ENCODE measurements at places on chromosomes 5 and 9.
A peak's percentile ranks its signal among the peaks of the same experiment; 100 is the strongest.

- DNase-seq, result no peak
Observed at GRCh38 chr5:7897014-7897600, 28.2 kb downstream of the MTRR start.

DNA sequence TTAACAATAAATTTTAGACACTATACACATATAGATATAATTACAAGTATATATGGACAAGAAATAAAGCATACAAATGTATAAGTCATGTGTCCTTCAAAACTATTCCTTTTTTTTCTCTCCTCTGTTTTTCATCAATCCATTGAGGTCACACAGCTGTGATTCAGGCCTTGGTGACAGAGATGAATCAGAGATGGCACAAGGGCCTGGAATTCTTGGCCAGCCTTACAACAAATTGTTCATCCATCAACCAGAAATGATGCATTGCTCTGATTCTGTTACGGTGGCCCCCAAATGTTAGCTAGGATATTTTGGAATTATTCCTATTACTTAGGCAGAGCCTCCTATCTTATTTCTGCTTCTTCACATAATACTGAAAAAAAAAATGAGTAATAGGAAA lies 108.7 kb upstream of the MPDZ start:
- no peak for DNase-seq

DNA sequence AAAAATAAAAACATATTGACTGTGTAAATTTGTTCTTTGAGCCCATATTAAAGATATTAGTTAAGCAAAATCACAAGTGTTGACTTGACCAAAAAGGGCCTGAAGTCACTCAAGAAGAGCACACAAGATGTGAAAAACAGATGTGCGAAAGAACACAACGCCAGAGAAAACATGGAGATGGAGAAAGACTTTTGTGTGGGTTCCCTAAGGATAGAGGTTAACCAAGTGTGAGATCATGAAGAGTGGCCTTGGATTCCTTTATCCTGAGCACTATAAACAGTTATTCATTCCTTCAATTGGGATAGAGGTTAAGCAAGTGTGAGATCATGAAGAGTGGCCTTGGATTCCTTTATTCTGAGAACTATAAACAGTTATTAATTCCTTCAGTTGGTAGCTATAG lies 361.8 kb downstream of the CDH18 start:
- no peak for DNase-seq

DNA sequence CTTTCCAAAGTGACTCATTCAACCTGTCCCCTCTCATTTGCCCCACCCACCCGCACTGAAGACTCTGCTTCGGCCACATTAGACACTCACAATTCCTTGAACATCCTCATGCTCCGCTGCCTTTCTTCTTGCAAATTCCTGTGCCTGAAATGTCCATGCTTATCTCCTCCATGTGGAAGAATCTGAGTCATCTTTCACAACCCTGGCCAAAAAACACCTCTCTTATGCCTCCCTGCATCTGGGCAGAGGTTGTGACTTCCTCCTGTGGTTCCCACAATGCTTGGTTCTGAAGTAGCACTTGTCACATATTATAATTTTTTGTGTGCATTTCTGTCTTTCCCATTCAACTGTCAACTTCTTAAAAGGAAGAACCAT lies 238.6 kb downstream of the ENC1 start:
- no peak for DNase-seq

DNA sequence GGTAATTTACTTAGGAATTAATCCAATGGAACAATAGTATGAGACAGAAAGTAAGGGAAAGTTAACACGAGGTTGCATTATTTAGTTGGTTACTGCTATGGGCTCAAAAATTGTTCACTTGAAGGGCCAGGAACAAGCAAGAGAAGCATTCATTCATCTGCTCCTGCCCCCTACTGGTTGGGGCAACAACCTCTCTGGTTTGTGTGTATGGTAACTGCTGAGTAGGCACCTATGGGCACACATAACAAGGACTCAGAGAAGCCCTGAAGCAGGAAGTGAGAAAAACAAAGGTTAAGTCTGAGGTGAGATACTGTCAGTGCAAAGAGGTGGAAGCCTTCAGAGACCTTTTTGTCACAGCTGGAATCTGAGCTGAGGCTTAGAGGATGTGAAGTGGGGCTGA lies 34.4 kb upstream of the RANBP6 start:
- peak; percentile 19 for DNase-seq

DNA sequence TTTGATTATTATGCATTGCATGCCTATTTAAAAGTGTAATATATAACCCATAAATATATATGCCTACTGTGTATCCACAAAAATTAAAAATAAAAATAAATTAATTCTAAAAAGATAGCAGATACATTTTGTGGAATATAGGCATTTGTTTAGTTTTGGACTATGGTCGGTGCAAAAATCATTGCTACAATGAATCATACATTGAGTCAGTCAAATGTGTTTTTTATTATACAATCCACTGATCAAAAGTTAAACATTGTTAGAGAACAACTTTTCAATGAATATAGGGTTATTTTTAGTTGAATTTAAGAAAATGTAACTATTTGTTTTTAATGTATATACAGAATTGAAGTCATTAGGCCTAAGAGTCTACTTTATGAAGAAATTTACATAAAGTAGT lies 885.9 kb downstream of the EFNA5 start:
- no peak for DNase-seq

DNA sequence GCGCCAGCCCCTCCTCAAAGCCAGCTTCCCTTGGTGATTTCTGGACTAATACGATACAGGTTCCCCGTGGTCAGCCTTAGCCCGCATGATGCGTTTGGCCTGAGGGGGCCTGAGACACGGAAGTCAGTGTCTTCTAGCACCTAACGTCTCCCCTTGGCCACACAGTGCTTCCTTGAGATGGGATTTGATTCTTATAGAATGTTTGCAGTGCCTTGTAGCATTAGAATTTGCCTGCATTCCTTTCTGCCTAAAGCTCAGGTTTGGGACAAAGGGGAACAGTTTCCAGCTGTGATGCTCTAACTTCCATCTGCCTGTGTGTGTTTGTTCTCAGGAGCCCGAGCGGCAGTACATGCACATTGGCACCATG lies 34.4 kb downstream of the CFAP90 start:
- DNase-seq, result no peak

- no peak for DNase-seq
Observed at GRCh38 chr9:70322096-70322495, 63.3 kb downstream of the SMC5 start.

DNA sequence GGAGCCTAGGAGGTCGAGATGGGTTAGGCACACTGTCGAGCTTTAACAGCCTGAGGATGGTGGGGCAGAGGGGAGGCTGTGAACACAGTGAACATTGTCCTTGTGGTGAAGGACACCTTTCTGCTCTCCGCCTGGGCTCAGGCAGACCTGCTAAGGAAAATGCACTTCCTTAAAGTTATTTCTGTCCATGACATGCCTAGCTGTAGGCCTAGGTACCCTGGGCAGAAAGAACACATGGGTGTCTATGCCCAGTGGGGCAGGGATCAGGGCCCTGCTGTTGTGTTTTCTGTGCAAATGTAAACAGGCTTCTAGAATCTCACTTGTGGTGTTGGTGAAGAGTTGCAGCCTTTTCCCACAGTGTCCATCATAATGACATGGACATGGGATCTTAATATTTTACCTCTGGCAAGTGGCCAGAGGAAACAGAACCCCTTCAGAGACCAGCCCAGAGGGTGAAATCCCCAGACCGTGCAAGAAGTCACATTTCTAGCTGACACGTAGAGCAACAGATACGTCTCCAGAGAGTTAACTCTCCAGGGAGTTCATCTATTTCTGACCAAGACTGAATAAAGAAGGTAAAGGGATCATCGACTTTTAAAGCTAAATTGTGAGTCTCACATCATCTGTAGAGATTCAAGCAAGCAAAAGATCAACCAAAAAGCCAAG lies 79.2 kb downstream of the C9orf152 start:
- peak; percentile 86 for DNase-seq

GRCh38 chr5:77003246-77003645 lies 27.0 kb upstream of the AGGF1 start:
- no peak for DNase-seq

- DNase-seq, result no peak
Observed at GRCh38 chr5:97101189-97101910, 41.1 kb downstream of the LIX1 start.

DNA sequence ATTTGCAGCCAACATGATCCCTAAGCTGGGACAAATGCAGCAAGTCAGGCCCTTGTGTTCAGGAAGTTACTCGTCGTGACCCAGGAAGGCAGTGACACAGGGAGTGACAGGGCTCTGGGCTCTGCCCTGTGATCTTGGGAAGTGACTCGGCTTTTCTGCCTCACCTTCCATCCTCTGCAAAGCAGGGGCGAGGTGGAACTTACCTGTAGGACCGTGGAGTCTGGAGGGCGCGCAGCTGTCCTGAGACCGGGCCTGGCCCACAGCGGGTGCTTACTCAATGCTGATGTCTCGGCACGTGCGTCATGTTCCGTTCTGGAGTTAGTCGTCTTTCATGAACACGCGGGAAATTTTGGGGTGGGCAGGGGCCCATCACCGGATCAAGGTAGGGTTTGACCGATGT lies 22.8 kb upstream of the LPCAT1 start:
- no peak for DNase-seq

GRCh38 chr9:69697475-69697874 lies 25.3 kb upstream of the APBA1 start:
- DNase-seq, result no peak

DNA sequence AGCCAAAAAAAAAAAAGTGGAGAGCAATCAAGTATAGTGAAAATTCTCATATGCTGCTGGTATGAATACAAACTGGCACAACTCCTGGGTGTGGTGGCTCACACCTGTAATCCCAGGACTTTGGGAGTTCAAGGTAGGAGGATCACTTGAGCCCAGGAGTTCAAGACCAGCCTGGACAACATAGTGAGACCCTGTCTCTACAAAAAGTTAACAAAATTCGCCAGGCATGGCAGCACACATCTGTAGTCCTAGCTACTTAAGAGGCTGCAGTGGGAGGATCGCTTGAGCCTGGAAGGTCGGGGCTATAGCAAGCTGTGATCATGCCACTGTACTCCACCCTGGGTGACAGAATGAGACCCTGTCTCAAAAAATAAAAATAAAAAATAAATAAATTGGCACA lies 51.7 kb downstream of the FNIP1 start:
- no peak for DNase-seq

- no peak for DNase-seq
Observed at GRCh38 chr5:139253115-139253514, 40.4 kb upstream of the MATR3 start.
